ENCODE measurements at places on chromosomes 13 and 19.

DNA sequence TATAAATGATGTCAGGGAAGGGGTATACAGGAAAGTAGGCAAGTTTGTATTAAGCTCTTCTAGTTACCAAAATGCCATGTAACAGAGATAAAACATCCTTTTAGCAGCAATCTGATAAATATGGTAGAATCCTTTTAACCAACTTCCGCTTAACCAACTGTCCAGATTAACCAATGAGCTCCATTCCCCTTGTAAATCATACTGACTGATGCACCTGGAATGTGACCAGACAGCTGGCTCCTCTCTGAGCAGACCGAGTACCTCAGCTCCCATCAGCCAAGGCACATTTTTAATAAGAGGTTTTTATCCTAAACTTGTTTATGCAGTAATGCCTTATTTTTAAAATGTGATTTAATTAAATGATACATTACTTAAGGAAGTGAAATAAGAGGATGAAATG lies 66.4 kb downstream of the KLF12 start:
- DNase-seq, result no peak

- no peak for DNase-seq
These were observed 71.9 kb upstream of the KLF12 start for GRCh38 chr13:74206061-74206561.

- DNase-seq, result peak; percentile 50
These were observed at the start of gene SLC25A23 for GRCh38 chr19:6459262-6460098. TSS of gene SLC25A23 (minus strand) at chr19:6459792. CDS start at chr19:6459628, 164 bp downstream.

GRCh38 chr19:31438401-31439269 lies 89.4 kb upstream of the TSHZ3 start:
- DNase-seq, result no peak

- DNase-seq, result no peak
These were observed 14.6 kb upstream of the KCNN1 start for GRCh38 chr19:17951990-17952976.

GRCh38 chr13:113119166-113119821 lies 3.3 kb upstream of the F10 start:
- DNase-seq, result no peak

DNA sequence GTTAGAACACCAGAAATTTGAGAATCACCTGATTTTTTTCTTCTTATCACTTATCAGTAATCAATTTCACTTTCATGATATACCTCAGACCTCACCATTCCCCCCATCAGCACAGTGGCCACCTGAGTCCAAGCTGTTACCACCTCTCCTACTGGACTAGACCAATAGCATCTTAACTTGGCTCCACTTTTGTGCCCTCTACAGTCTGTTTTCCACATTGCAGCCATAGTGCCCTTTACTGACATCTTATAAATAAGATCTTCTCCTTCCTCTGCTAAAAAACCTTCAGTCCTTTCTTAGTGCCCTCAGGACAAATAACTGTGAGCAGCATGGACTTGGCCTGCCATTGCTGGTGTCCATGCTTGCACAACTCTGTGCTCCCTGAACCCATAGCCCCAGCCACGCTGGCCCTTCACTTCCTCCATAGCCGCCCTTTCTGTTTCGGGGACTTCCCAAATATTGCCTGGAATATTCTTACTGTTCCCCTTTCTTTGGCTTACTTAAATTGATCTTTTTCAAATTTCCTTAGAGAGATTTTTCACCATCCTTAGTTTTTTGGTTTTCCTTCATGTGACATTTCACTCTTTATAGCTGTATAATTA lies 380.8 kb downstream of the LMO7 start:
- no peak for DNase-seq

DNA sequence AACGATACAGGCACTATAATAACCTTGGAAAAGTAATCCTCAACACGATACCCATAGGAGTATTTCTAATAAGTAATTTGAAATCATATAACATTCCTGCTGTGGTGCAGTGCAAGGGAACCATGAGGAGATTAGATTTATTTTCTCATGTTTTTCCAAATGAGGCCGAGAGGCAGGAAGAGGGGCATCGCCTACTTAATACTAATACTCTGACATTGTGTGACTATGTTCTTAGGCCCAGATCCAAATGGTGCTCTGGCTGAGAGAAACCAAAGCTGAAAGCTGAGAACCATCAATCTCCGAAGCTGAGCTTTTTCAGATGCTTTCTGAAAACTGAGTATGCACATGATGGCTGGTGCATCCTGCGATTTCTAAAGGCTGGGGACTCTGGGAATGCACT lies 248.0 kb upstream of the MAB21L1 start:
- no peak for DNase-seq

- DNase-seq, result no peak
These were observed 5.9 kb upstream of the ZNF91 start for GRCh38 chr19:23401086-23401610.

DNA sequence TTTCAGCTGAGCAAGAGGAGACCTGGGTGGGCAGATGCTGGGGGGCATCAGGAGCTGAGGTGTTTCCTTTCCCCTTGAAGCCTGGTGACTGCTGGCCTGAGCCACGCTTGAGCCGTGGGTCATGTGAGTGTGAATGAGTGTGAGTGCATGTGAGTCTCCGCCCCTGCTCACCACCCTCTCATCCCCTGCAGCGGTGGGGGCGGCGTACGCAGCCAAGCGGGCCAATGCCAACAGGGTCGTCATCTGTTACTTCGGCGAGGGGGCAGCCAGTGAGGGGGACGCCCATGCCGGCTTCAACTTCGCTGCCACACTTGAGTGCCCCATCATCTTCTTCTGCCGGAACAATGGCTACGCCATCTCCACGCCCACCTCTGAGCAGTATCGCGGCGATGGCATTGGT lies 5.2 kb downstream of the B3GNT8 start:
- no peak for DNase-seq

- no peak for DNase-seq
These were observed 420.6 kb downstream of the ZNF536 start for GRCh38 chr19:30792561-30793505.

GRCh38 chr13:24185591-24186232 lies 25.2 kb downstream of the SPATA13 start:
- no peak for DNase-seq

GRCh38 chr19:38361633-38362075 lies 12.7 kb upstream of the PSMD8 start:
- peak; percentile 57 for DNase-seq

DNA sequence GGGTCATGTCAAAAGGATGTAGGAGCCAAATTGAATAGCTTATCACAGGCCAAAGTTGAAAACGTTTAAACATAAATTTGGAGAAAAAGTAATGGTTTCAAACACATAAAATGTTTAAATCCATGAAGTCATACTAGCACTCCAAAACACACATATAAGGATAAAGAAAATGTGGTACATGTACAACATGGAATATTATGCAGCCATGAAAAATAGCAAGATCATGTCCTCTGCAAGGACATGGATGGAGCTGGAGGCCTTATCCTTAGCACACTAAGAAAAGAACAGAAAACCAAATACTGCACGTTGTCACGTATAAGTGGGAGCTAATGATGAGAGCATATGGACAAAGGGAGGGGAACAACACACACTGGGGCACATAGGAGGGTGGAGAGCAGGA lies 911.7 kb upstream of the PCDH20 start:
- DNase-seq, result no peak

- DNase-seq, result no peak
These were observed 764.8 kb upstream of the GPC6 start for GRCh38 chr13:92461831-92462230.

- peak; percentile 58 for DNase-seq
These were observed 885 bp downstream of the TGFB1 start for GRCh38 chr19:41352609-41353465.

DNA sequence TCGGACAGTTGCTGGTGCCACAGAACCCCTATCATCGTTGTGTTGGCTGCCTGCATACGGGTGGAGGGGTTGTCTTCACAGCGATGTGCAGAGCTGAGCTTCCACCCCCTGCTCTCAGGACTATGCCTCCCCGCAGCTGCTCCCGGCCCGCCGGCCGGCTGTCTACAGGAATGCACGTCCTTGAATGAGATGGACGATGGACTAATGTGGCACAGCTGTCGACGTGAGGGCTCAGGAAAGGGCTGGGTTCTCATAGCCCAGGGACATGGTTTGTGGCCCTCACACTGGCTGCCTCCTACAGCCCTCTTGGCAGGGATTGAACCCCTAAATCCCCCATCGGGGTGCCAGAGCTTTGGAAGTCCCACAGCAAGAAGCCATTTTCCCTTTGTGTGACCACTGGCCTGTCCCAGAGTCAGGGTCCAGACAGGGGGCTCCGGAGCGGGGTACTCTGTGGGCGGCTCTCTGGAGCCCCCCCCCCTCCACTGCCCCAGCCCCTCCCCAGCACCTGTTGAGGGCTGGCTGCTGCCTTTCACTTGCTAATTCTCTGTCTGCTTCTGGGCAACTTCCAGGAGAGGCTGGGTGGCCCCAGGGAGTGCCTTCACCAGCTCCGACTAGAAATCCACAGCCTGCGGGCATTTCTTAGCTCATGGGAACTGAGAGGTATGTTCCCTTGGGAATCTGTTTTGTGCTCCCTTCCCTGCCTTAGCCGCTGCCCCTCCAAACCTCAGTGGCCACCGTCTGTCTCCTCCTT lies 40.2 kb downstream of the TSSK6 start:
- no peak for DNase-seq

GRCh38 chr13:67296511-67296910 lies 66.4 kb upstream of the PCDH9 start:
- no peak for DNase-seq

DNA sequence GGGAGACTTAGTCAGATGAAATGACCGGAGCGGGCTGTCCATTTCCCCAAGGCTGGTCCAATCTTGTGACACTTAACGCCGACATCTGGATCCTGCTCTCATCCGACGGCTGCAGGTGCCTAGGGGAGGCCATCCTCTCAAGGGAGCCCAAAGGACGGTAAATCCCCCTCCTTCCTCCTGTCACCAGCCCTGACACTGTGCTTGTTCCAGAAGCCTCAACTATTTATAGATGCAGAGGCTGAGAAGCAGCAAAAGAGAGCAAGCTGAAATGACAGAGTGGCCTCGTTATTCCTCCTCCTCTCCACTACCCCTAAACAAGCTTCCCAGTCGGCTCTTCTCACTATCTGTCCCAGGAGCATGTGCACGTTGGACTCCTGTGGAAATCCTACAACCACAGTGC lies 533.7 kb downstream of the LIG4 start:
- DNase-seq, result no peak

DNA sequence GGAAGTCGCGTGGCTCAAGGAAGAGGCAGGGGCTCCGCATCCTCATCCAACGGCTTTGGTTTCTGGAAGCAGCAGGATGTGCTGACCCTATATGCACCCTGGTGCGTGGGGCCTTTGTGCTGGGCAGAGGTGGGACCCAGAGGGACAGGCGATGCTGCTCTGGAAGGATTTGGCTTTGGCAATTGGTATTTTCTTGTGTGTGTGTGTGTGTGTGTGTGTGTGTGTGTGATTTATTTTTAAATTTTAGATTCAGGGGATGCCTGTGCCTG lies 321.9 kb upstream of the ZNF507 start:
- no peak for DNase-seq

- DNase-seq, result no peak
These were observed 1165.8 kb downstream of the OLFM4 start for GRCh38 chr13:54194233-54195024.

GRCh38 chr13:33645591-33646554 lies 172.1 kb upstream of the RFC3 start:
- no peak for DNase-seq

GRCh38 chr19:38079926-38080380 lies 144.1 kb downstream of the DPF1 start:
- no peak for DNase-seq

GRCh38 chr13:24341439-24341838 lies 32.1 kb downstream of the C1QTNF9 start:
- DNase-seq, result no peak

- no peak for DNase-seq
These were observed 70.0 kb downstream of the FOXO1 start for GRCh38 chr13:40596484-40596883.

- no peak for DNase-seq
These were observed 10.7 kb upstream of the MCF2L start for GRCh38 chr13:112958127-112958989.

- DNase-seq, result no peak
These were observed 61.5 kb upstream of the UBL3 start for GRCh38 chr13:29911781-29912418.

DNA sequence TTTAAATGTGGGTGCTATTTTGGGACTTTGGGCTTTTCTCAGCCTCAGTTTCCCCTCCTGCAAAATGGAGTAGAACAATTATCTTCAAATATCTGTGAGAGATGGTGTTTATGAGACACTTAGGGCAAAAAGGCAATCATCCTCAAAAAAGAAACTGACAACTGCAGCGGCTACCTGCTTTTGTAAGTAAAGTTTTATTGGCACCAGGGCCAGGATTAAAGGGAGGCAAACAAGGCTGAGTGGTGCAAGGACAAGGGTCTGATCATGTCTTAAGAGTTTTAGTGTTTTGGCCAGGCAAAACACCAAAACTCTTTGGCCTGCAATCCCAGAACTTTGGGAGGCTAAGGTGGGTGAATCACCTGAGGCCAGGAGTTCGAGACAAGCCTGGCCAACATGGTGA lies 1.3 kb upstream of the MAST3 start:
- DNase-seq, result no peak

Data from stimulated activated CD4-positive, alpha-beta T cell treated with anti-CD3 and anti-CD28 coated beads, TNF-alpha, amount 100 ng/mL, for 48 hours (primary cell).